ENCODE measurements at places on chromosomes 11 and 22.
A peak's percentile ranks its signal among the peaks of the same experiment; 100 is the strongest.

DNA sequence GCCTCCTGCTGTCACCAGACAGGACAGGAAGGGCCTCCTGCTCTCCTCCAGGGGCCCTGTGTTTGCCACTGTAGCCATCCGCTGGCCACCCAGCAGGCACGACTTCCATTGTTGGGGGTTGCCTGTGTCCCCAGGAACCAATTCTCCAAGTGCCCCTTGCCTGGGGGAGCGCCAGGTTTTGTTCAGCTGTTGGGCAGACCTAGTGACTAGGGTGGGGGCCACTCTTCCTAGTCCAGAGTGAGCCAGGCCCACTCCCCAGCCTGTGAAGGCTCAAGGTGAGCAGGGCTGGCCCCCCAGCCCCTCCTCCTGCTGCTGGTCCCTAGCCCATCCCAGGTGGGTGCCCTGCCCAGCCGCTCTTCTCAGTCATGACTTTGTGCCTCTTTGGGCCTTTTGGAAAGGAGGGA, 30.9 kb downstream of the OSBPL5 start:
- no peak for DNase-seq

DNA sequence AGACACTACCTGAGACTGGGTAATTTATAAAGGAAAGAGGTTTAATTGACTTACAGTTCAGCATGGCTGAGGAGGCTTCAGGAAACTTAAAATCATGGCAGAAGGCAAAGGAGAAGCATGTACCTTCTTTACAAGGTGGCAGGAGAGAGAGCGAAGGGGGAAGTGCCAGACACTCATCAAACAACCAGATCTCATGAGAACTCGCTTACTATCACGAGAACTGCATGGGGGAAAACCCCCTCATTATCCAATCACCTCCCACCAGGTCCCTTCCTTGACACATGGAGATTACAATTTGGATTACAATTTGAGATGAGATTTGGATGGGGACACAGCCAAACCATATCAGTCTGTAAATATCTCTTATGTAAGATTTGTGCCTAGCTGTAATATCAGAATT, 50.9 kb upstream of the ATXN10 start:
- no peak for DNase-seq

DNA sequence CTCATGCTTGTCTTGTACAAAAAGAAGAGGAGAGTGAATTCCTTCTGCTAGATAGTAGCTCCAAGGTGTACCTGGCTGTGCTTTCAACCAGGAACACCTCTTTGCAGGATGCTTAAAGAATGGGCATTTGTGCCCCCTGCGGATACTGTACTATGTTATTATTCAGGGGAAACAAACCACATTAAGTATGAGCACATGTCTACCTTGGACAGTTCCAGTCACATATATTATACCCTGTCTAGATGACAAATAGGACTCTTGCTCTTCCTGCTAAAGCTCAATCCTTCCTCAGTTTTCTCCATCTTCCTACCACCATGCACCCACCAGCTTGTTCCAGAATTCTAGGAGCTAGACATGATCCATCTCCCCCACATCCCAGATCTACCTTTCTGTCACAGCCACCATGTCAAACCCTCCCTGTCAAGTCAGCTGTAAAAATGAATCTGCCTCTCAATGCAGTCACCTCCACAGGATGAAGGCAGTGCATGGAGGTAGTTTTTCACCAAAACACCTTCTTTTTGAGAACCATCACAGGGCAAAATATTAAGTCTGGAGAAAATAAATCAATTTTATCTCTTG, 337.4 kb downstream of the LARGE1 start:
- DNase-seq, result no peak

DNA sequence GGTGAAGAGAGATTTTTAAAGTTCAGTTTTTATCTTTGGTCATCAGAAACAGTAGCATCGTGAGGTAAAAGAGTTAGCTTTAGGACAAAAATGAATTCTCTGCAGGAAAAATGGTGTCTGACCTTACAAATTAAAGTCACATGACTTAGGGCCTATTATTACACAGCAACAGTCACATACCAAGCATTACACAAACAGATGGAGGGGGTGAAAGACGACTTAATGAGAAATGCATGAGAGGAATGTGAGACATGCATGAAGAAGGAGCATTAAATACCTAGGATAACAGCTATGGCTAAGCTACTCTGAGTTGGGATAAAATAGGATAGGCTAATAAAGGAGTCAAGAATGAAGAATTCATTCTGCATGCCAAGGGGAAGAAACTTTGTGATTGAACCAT, 77.5 kb downstream of the BLID start:
- DNase-seq, result peak; percentile 51

DNA sequence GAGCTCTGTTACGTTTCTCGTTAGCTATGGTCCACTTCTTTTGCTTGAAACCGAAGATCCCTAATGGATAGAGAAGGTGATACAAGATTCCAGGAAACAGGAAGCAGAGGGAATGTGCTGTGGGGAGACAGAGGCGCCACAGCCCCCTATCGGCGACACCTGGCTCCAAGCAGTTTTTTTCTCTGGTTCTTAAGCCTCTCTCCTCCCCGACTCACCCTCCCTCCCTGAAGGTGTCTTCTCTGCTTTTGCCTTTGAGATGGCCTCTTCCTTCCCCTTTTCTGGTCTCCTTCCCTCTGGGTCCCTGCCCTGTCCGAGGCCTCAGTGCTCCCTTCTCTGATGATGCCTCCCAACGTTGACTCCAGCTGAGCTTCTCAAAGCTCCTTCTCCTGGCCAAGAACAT, 14.2 kb upstream of the APOBEC3A start:
- no peak for DNase-seq

GRCh38 chr11:77019976-77020595, 14.1 kb upstream of the B3GNT6 start:
- DNase-seq, result peak; percentile 37

DNA sequence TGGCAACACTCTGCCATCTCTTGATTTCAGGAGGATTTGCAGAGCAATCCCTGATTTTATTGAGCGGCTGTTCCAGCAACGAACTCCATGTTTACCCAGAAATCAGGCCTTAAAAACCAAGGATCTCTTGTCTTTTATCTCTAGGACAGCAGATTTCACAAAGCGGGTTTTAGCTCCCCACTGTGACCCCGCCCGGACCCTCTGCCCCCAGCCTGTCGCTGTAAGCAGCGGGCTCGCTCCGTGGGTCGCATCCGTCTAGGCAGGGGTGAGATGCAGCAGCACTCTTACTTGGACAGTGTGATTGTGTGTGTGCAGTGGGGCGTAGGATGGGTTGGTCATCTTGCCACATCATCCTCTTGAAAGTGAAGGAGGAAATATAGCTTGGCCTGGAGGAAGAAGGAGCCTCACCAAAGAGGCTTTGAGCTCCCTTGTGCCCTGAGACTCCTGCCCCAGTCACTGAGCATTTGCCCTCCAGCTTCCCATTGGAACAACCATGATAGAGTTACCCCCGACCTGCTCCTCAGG, 189.2 kb upstream of the TBCEL start:
- DNase-seq, result peak; percentile 34

- DNase-seq, result no peak
These were observed 31.1 kb downstream of the MRGPRX4 start for GRCh38 chr11:18203723-18204122.

DNA sequence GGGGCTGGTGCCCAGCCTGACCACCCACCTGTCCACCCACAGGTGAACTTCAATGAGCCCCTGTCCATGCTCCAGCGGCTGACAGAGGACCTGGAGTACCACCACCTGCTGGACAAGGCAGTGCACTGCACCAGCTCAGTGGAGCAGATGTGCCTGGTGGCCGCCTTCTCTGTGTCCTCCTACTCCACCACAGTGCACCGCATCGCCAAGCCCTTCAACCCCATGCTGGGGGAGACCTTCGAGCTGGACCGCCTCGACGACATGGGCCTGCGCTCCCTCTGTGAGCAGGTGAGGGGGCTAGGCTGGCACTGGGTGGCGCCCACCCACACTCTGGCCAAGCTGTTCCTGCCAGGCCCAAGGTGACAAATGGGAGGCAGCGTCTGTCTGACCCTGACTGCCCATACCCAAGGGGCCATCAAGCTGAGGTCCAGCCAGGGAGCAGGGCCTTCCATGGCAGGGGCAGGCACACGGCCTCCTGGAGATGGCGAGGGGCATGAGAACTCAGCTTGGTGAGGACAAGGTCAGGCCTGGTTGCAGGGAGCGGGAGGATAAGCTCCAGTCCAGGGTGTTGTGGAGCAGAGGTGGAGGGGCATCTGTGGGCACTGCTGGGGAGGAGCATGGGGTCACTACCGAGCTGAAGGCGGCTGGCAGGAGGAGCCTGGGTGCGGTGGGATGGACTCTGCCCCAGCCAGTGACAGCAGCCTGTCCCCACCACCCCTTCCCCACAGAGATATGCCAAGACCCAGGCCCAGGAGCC, 77.7 kb downstream of the MORC2 start:
- DNase-seq, result no peak

DNA sequence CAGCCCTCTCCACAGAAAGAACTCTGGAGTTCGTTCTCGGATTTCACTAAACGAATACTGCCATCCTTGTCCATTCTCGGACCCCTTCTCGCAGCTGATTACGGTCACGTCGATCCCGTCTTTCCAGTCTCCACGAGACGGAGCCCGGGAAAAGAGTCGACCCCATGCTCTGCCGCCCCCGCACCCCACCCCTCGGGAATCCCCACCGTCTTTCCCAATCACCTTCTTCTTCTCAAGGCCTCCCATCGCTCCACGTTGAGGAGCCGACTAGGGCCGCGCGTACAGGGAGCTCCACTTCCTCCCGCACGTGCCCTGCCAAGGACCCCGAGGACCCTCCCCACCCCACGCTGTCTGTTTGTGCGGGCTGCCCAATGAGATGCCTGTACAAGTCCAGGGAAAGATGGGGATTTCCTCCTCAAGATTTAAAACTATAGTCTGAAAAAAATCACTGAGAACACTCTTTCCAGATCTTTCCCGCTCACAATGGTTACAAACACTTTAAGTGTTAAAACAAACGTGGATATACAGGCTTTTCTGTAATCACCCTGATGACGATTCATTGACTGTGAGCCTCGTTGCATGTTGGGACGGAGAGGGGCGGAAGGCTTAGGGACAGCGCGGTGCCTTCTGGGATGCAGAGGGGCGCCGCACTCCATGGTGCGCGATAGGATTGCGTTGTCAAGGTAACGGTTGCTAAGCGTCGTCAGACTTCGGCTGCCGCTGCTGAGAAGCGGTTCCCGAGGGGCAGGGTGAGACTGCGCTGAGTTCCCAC, at the start of gene PES1:
PES1 (minus strand) TSS at position 323 of the 772 bp plus-strand sequence; CDS start at position 246, 77 bp downstream.
- DNase-seq, result peak; percentile 97

- DNase-seq, result no peak
These were observed 395.0 kb upstream of the CCDC90B start for GRCh38 chr11:83681031-83681781.

DNA sequence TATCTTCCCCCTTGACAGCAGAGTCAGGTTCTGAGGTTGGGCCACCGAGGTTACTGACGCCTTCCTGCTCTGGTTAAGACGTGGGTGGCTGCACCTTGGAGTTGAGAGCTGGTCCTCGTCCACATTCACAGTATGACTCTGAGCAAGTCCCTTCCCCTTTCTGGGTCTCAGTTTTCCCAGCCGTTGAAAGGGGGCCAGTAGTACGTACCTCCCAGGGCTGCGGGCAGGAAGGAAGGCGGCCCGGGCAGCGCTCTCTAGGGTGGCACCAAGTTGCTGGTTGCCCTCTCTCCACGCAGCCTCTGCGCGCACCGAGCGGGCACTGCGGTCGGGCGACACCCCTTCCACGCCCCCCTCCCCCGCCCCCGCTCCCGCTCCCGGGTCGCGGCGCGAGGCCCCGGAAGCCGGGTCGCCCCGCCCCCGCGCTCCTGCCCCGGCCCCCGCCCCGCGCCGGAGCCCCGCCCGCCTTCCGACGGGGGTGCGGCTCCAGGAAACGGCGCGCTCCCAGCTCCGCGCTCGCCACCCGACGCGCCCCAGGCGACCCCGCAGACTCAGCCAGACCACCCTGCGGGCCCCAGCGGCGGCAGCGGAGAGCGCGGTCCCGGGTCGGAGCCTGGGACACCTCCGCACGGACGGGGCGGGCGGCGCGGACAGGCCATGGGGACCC, at the start of gene EHBP1L1:
EHBP1L1 (plus strand) TSS at position 486 of the 664 bp plus-strand sequence. CDS start 250 bp downstream, outside the sequence.
- no peak for DNase-seq

GRCh38 chr22:50244420-50245213, at the start of gene TUBGCP6:
Gene TUBGCP6, minus strand, starts transcription at chr22:50245023. Its CDS starts 564 bp downstream, at chr22:50244459.
- DNase-seq, result peak; percentile 64

- no peak for DNase-seq
These were observed 98.3 kb upstream of the TP53AIP1 start for GRCh38 chr11:129040934-129041333.

- no peak for DNase-seq
These were observed 3.6 kb downstream of the OR8B4 start for GRCh38 chr11:124421043-124421442.

GRCh38 chr22:44813416-44813815, 61.0 kb downstream of the ARHGAP8 start:
- DNase-seq, result no peak

- peak; percentile 98 for DNase-seq
These were observed 30.4 kb upstream of the MICAL2 start for GRCh38 chr11:12079726-12080556.

- no peak for DNase-seq
These were observed 142.3 kb upstream of the MTNR1B start for GRCh38 chr11:92827132-92827531.

DNA sequence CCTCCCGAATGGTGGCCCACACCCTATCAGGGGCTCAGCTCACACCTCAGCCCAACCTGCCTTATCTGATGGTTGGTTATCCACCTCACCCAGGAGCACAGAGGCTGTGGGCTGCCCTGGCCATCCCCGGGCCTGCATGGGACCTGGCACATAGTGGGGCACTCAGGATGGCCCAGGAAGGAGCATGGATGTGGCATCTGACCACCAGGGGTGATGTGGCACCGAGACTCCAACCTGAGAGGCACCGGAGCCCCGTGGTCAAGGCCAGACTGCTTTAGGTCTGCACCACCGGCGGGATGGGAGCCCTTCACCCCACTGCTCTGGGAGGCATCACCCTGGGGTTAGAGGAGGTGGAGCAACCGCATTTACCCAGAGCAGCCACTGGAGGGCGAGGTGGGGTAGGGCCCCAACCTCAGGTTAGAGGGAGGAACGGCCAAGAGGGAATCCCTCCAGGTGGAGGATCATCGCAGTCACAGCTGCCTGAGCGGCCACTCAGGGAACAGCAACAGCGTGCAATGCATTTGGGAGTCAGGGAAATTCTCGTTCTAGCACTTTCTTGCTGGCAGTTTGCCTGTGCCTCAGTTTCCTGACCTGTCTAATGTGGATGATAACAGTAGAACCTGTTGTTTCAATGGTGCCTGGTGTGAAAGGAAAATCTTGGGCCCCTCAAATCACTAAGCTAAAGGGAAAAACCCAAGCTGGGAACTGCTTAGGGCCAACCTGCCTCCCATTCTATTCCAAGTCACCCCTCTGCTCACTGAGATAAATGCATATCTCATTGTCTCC, 52.9 kb upstream of the CARS1 start:
- DNase-seq, result no peak

DNA sequence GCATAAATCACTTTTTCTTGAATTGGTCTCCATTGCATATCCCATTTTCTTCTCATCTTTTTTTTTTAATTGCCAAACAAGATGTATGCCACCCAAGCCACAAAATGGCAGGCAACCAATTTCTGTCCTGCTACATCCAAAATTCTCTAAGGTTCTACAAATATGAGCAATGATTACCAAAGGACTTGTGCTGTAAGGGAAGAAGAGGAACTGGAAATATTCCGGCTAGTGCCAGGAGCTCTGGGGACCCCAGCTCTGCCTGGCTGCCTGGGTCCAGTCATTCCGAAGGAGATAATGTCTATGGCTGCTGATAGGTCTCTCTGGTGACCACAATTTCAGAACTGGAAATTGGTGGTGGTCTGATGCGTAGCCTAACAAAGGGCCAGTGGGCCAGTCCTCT, 17.1 kb upstream of the SNX32 start:
- no peak for DNase-seq

Data from kidney epithelial cell (primary cell).